ENCODE measurements at places on chromosomes 5 and 9. TPM values are rescaled to one million over a fixed set of nuclear protein-coding genes. Genes with fewer than 3 reads are reported as not detected.
A peak's percentile ranks its signal among the peaks of the same experiment; 100 is the strongest.

DNA sequence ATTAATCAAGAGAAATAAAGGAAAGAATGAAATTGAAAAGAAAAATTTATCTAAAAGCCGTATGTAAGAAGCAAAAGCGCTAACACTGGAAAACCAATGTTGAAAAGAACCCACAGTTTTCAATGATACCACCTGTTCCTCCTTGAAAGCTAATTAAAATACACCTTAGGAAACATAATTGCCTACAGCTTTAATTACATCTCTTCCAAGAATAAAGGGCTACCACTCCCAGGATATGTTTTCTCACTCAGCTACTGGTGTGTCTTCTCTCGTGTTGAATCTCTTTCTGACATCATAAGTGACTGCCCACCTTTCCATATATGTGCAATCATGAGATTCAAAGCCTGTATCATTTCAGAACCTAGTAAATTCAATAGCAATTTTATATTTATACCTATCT is 880.6 kb upstream of the DMAC1 start:
- H3K27ac ChIP-seq: no peak overlapping the region
- H3K4me1 ChIP-seq: no peaks in the 10 kb centered on the region
- H3K36me3 ChIP-seq: no peaks in the 10 kb centered on the region
- no peak for DNase-seq

DNA sequence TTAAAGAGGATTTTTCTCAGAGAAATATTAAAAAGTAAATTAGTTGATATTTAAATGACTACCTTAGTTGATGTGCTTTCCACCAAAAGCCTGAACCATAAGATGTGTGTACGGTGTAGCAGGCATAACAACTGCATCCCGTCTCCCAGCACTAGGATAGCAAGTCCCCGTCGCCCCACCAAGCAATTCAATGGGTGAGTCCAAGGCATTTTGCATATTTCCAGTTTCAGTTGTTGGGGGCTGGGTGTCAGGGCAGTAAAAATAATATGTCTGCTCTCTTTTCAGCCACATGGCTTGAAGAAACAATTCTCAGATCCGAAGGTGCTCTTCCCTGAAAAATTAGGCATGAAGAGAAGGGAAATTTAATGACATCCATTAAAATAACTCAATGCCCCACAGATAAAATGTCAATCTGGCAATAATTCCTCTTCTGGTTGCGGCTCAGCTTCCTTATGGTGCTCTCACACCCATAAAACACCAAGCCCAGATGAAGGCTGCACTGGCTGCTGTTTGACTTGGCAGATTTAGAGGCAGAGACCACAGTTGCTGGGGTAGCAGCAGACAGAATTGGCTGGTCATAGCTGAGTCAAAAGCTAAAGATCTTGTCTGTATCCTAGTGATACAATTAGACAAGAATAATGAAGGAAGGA is 124.4 kb upstream of the ADCY2 start:
- no peak overlapping the region for H3K27ac ChIP-seq
- no peak for DNase-seq
- H3K36me3 ChIP-seq: no peaks in the 10 kb centered on the region
- H3K4me3 ChIP-seq: no peak overlapping the region
- 0 out of 2 replicates have a peak, but pooled peaks cover 3% of the 10 kb centered on the region for H3K27me3 ChIP-seq

GRCh38 chr5:98638701-98639100 is 134.8 kb upstream of the RGMB start:
- peaks cover 29% of the 10 kb centered on the region for H3K4me1 ChIP-seq
- no peaks in the 10 kb centered on the region for H3K27me3 ChIP-seq
- peak; percentile 78 for DNase-seq
- no peaks in the 10 kb centered on the region for H3K36me3 ChIP-seq

DNA sequence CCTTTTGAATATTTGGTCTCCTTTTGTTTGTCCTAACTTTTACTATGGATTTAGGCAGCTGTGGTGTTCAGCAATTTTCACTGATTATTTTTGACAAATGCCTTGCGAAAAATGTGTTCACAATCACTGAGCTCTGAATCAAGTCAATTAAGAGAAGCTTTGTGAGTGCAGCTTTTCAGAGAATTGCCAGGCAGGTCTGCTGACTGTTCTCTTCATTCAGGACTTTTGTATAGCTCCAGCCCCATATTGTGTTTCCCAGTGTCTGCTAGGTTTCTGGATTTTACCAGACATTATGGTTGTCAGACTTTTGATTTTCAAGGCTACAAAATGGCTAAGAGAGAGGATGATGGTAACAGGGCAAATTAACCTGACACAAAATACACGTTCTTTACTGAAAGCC is 1055.9 kb downstream of the CDH18 start:
- no peaks in the 10 kb centered on the region for H3K36me3 ChIP-seq
- no peak overlapping the region for H3K4me3 ChIP-seq
- H3K27ac ChIP-seq: no peak overlapping the region
- no peaks in the 10 kb centered on the region for H3K27me3 ChIP-seq

GRCh38 chr5:83375049-83375745 is 96.3 kb upstream of the VCAN start:
- no peaks in the 10 kb centered on the region for H3K36me3 ChIP-seq
- H3K4me3 ChIP-seq: no peak overlapping the region
- DNase-seq: peak; percentile 49
- peak overlapping the region; percentile 31 for H3K27ac ChIP-seq
- no peaks in the 10 kb centered on the region for H3K27me3 ChIP-seq
- H3K4me1 ChIP-seq: peaks cover 36% of the 10 kb centered on the region

Gene NMRK1
- 14.4 TPM for total RNA-seq

Gene ASTN2
- 7.5 TPM for total RNA-seq
